ENCODE measurements at places on chromosomes 1 and 21.

GRCh38 chr1:83129107-83129506, 869.8 kb downstream of the TTLL7 start:
- DNase-seq = no peak

- no peak for DNase-seq
These were observed 98.0 kb downstream of the ZP4 start for GRCh38 chr1:237792726-237793125.

DNA sequence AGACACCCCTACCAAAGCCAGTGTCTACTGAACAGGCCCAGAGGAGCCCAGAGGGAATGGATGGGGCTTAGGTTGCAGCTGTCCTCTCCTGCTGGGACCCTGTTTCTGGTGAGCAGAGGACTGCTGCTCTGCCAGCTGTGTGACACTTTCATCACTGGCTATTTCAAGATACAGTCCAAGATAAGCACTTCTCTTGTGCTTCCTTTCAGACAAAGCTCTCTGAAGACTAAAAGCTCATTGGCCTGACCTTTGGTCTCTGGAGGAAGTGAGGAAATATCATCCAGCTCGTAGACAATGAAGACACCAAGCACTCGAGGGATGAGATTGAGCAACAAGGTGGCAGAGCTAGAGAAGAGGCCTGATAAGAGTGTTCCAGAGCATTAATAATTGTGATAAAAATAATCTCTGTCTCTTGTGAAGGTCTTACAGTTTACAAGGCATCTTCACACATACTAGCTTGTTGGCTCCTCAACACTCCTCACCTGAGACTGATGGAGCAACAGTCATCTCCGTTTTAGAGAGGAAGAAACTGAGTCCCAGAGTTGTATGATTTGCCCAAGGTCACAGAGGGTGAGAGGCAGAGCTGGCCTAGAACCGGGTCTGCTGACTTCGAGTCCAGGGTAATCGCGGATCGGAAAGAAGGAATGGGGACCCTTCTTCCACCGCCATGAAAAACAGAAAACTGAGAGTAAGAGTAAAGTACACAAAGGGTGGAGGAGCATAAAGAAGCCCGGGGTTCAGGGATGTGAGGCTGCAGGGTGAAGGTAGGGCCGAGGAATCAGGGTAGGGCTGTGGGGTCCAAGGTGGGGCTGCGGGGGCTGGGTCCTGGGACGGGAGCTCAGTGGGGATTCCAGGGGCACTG, 666 bp downstream of the PAFAH2 start:
- DNase-seq = no peak

GRCh38 chr21:41703857-41704501, 62.9 kb downstream of the RIPK4 start:
- DNase-seq = no peak

DNA sequence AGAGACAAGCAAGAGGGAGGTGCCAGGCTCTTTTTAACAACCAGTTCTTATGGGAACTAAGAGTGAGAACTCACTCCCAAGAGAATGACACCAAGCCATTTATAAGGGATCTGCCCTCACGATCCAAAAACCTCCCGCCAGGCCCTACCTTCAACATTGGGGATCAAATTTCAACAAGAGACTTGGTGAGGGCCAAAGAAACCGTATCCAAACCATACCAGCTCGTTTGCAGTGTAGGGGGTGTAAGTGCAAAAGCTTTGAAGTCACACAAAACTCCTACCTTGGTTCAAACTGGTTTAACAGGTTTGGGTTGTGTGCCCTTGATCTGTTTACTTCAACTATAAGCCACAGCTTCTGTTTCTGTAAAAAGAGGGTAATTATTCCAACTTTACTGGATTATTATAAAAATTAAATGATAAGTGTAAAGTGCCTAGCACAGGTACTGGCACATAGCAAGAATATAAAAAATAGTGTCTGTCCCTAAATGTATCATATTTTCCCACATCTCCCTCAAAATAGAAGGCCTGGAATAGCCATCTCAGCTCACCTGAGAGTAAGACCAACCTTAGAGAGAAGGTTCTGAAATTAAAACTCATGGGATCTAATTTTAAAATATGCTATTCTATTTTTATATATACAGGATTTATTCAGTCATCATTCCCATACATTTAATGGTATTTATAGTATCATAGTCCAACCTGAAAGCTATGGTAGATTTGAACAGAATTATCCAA, 7.0 kb upstream of the USP25 start:
- no peak for DNase-seq

- DNase-seq = no peak
These were observed 6.8 kb downstream of the NCF2 start for GRCh38 chr1:183583466-183583865.
